ENCODE measurements at places on chromosomes 2 and 18.
A peak's percentile ranks its signal among the peaks of the same experiment; 100 is the strongest.

DNA sequence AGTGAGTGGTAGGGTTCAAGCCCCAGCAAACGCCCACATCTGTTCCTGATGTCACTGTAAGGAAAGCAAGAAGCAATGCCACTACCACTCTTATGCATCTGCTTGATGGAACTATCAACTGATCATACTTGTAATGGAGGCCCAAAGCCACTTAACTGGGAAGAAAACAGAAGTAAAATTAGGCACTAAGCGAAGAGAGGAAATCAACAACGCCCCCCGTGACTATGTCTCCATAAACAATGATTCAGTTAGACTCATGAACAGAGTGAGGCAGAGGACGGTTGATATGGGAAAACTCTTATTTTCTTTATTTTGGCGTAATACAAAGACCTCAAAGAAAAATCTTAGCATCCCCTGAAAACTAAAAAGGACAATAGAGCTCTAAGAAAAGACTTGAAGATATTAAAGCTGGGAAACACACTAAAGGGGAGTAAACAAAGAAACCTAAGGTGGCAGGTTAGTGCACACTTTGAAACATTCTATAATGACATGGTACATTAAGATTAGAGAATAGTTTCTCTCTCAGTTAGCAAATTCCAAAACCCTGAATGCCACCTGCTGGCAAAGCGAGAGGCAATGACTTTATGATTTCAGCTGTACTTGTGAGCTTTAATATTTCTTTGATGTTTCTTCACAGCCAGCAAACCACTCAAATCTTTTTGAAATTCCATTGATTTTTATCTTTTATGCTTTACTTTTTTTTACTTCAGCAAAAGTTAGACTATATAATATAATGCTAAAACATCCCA is 86.5 kb downstream of the LRP2 start:
- no peak for DNase-seq

GRCh38 chr2:241617431-241618154 is 19.4 kb downstream of the THAP4 start:
- no peak for DNase-seq

GRCh38 chr2:26605195-26605998 is 35.8 kb downstream of the CIB4 start:
- DNase-seq, result peak; percentile 46

DNA sequence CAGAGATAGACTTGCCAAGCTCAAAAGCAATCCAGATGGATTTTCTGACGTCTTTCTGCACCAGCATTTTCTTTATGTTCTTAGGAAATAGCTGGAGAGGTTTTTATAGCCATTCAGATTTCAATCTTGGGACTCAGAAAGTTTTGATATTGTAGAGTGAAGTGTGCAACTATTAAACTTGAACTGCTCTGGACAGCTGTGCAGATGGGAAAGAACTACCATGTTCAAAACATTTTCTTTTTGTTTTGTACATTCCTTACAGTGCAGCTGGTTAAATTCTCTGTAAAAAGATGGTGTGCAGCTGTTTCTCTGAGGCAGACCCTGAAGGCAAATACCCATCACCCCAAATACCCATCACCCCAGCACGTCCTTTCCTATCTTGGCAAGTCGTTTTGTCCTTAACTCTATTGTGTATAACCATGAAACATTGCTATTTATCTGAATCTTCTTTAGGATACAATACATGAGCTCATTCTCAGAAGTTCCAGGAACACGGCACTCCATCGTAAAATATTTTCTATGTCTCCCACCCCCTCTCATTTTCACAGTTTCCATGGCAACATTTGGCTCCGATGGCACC is 38.8 kb downstream of the AQP4 start:
- no peak for DNase-seq

- DNase-seq, result no peak
These were observed 178.3 kb upstream of the GATA6 start for GRCh38 chr18:21991081-21991534.

DNA sequence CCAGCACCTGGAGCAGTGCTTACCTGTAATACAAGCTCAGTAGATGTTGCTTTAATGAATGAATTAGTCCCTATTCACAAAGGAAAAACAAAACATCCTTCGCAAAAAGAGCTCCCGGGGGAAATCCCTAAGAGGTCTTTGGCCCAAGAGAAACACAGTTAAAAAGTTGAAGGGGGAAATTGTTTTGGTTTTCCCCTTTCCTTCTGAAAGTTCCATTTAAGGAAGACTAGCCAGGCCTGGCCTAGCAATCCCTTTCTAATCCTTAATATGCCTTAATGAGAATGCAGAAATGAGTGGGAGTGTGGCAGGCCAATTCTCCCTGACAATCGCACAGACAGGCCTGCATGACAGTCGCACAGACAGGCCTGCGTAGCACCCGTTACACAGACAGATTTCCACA is 33.5 kb upstream of the REL start:
- no peak for DNase-seq

- DNase-seq, result no peak
These were observed 116.8 kb upstream of the SPRED2 start for GRCh38 chr2:65549257-65549627.

DNA sequence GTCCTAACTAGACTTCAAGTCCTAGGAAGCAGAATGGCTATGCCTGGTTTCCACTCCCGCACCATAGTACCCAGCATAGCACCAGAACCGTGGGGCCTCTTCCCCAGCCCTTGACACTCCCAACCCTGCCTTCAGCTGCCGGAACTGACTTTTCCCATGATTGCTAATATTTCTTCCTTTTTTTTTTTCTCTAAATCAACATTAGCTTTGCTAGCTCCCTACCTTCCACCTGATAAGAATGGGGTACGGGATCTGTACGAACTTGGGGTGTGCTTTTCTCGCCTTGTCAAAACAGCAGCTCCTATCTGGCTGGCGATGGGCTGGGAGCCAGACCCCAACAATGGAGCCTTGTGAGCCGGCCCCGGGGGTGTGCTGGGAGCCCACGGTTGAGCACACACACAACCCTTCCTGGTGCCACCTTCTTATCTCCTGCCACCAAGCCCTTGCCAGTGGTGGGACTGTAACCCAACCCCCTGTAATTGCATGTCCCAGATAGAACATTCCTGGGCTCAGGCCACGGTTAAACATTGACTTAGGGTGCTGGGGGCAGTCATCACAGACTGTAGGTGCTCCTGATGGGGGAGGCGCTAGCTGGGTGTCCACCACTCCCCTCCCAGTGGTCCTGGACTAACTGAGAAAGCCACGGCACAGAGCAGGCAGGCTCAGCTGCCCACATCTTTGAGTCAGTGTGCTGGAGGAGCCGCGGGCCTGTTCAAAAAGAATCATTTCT is 213.0 kb upstream of the HAAO start:
- DNase-seq, result no peak

DNA sequence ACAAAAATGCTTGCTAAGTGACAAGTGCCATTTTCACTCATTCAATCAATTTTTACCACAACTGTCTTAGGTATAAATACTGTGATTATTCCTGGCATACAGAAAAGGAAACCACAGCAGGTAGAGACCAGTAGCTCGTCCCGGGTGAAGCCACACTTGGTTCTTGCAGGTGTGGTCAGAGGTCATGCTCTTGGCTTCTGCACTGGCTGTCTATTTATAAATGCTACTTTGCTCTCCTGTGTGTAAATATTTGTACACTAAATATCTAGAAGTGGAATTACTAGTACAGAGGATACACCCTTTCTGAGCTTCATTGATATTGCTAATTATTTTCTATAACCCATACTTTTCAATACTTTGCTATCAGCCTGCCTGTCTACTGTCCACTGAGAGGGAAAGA is 284.6 kb downstream of the MYT1L start:
- DNase-seq, result no peak

GRCh38 chr2:239392688-239393387 is 8.0 kb downstream of the HDAC4 start:
- no peak for DNase-seq

DNA sequence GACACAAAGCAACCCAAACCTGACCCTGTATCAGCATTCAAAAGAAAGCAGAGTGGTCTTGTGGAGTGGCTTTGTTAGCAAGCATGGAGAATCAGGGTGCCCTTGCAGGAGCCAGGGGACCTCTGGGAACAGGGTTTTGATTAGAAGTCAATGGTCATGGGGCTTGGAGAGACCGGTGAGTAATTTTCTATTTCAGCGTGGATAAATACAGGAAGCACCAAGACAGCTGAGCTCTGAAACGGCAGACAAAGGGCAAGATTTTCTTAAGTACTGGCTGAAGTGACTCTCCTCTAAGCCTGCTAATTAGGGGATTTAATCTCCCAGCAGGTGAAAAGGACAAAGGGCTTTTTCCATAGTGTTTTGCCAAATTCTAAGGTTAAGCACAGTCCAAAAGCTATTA is 78.0 kb upstream of the GAREM1 start:
- DNase-seq, result no peak

DNA sequence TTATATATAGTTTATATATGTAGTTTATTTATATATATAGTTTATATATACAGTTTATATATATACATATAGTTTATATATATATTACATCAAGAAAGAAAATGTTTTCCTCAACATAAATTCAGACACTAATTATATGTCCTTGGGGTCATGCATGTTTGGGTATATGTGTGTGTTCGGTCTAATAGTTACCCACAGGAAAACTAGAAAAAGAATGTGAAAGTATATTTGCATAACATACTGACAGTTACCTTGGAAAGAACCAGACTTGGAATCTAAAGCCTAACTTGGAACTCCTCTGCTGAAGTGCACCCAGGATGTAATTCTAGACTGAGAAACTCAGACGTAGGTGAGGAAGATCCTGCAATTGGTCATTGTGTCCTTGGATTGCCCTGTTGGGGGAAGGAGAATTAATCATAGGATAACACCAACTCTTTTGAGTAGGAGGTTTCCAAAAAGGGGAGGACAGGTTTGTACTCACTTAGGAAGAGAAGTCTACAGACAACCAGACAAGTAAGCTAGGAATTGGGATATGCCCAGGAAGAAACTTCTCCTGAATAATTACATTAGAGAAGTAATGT is 8.9 kb upstream of the SLC25A12 start:
- no peak for DNase-seq

GRCh38 chr2:113920996-113921395 is 31.1 kb downstream of the ACTR3 start:
- no peak for DNase-seq

DNA sequence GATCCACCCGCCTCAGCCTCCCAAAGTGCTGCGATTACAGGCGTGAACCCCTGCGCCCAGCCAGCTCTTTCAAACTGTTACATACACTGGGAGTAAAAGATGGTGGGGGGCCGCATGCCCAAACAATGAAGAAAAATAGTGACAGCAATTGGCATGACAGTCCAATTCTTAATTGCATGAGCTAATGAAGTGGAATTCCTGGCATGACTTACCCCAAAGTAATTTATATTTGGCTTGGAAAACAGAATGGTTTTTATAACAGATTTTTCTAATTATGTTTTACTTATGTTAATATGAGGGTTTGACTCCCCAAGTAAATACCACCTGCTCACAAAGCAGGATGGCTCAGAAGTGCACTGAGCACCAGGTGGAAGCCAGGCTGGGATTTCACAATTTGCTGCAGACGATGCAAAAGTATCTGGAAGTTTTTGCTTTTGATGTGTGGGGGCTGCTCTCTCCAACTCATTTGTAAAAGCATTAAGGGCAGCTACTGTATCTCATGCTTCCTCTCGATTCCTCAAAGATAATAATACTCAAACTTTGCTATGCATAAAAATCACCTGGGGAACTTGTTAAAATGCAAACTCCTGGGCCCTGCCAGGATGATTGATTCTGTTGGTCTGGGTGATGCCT is 24.0 kb upstream of the ATG16L1 start:
- no peak for DNase-seq

DNA sequence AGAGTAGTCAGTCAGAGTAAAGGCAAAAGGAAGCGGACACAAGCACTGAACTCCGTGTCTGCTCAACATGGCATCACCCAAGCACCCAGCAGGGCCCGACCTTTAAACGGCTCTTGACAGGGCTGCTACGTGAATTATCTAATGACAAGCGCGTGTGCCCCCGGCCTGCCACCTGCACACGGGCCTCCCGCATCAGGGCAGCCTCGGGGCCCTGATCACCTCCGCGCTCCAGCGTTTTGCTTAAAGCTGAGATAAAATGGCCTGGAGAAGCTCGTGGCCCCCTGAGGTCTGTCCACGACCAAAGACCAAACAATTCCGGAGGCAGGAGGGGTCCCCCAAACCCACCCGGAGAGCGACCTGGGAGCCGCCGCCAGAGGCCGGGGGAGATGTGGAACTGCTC is 376 bp downstream of the NDUFA10 start:
- DNase-seq, result peak; percentile 50

DNA sequence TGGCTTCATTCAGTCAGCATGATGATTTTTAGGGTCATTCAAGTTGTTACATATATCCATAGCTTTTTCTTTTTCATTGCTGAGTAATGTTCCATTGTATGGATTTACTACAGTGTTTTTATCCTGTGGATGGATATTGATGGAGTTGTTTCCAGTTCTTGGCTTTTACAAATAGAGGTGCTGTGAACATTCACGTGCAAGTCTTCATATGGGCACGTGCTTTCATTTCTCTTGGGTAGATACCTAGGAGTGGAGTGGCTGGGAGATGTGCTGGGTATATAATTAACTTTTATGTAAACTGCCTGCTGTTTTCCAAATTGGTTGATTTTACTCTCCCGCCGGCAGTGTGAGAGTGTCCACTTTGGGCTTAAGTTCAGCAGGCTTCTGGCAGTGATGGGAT is 16.5 kb downstream of the AGAP1 start:
- DNase-seq, result no peak

- DNase-seq, result no peak
These were observed 538.2 kb downstream of the NYAP2 start for GRCh38 chr2:225937625-225938187.

- DNase-seq, result no peak
These were observed 57.1 kb downstream of the HPCAL1 start for GRCh38 chr2:10359731-10360329.

- no peak for DNase-seq
These were observed 921 bp downstream of the PLB1 start for GRCh38 chr2:28496781-28497180.

- DNase-seq, result no peak
These were observed 444.9 kb upstream of the MAP2 start for GRCh38 chr2:208978946-208979345.

DNA sequence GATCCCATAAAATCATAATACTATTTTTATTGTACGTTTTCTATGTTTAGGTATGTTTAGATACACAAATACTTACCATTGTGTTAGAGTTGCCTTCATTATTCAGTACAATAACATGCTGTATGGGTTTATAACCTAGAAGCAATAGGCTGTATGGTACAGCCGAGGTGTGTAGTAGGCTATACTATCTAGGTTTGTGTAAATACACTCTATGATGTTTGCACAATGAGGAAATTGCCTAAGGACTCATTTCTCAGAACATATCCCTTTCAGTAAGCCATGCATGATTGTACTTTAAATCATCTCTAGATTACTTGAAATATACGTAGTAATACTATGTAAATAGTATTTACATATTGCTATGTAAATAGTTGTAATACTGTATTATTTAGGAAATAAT is 156.7 kb downstream of the CDCA7 start:
- no peak for DNase-seq

DNA sequence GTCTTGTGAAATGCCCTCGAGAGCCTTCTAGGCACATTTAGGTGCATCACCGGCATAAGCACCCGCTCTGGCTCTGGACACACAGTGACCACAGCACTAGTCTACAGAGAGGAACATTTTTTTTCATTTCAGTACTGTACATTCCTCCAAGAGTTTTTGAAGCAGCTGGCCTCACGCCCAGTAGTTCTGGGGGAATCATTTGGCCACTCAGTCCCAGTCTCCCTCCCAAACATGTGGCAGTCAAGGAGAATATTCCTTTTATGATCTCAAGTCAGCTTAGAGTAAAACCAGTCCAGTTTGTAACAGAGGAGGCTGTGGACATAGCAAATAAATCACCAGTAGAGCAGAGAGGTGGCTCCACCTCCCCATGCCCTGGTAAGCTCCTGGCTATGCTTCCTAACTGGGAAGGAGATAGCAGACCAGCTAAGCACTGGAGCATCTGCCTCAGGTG is 48.1 kb downstream of the KCNE4 start:
- no peak for DNase-seq

GRCh38 chr2:33134086-33134771 is 187.5 kb downstream of the LTBP1 start:
- DNase-seq, result peak; percentile 51

All from H54 (cell line).